ENCODE measurements at places on chromosomes 16 and 17. TPM values are rescaled to one million over a fixed set of nuclear protein-coding genes. Genes with fewer than 3 reads are reported as not detected.

- peak; percentile 58 for DNase-seq
Observed at GRCh38 chr17:49968405-49969133, 421 bp upstream of the DLX4 start.

The SPN gene
- total RNA-seq = not detected

The TEX19 gene
- under 0.01 TPM for total RNA-seq

- no peak for DNase-seq
Observed at GRCh38 chr17:63685041-63685440, 14.9 kb downstream of the LIMD2 start.

- peak; percentile 93 for DNase-seq
Observed at GRCh38 chr17:2982854-2983253, 80.6 kb downstream of the OR1D5 start.

- DNase-seq = no peak
Observed at GRCh38 chr17:32112416-32112815, 29.9 kb upstream of the RHOT1 start.

The HEATR9 gene
- not detected for total RNA-seq

DNA sequence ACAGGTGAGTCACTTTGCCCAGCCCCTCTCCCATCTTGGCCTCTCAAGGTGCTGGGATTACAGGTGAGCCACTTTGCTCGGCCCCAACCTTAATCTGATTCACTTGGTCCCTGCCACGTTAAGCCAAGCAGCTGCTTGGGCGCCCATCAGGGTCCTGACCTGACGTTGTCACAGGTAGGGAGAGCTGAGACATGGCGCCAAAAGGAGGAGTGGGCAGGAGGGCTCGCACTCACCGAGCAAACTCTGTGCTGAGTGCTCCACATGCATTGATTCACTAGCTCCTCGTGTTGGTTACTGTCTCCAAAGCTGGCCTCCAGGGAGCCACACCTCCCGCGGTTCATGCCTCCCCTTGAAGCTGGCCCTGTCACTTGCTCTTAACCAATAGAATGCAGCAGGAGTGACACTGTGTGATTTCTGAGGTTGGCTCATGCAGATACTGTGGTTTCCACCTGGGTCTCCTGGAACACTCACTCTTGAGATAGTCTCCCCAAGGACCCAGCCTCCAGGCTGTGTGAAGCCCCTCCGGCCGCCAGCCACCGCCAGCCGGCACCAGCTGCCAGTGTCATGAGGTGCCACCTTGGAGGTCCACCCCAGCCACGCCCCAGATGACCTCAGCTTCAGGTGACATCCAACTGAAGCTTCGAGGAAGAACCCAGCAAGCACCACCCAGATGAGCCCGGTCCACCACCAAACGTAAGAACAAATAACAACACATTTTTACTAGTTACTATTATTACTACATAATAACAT lies 223.0 kb downstream of the GSG1L start:
- no peak for DNase-seq

The HAS3 gene
- 0.32 TPM for total RNA-seq

DNA sequence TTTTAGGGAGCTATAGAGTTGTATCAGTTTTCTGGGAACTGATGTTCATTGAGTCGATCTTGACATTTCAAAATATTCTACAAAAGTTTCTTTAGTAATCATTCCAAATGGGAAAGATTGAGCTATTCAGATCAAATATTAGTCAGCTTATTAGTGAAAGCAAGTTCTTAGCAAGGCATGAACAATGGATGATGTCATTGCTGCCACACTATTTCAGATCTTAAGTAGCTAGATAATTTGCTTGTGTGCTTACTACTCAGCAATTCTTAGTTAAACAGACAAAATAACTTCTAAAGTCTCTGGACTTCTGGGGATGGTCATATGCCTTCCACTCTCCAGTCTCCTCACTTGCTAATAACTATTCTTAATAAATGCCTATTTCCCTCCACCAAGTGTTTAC lies 69.0 kb upstream of the CDH8 start:
- no peak for DNase-seq

- DNase-seq = no peak
Observed at GRCh38 chr17:72407931-72408330, 287.1 kb downstream of the SOX9 start.

DNA sequence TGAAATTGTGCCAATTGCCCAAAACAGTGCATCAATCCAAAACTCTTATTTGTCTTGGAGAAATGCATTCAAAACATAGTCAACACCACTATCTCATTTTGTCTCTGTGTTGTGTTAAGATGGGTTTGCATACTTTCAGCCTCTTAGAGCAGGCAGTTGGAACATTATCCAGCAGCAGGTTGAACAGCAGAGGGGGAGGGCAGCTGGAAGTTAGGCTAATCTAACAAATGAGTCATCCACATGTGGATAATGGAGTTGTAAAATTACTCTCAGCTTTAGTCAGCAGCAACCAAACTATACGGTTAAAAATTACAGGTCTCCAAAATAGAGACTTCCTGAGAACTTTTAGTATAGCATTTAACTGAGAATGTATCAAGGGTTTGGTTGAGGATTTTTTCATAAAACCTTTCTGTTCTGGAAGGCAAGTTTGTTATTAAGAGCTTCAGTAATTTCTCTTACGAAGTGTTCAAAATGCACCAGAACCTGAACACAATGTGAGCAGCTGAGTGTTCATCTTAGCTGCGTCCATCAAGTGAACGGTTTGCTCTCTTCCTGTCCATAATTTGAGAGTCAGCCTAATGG lies 46.3 kb downstream of the PRKCA start:
- DNase-seq = peak; percentile 92

The CCL8 gene
- total RNA-seq = not detected

The FBXW10B gene
- 0.43 TPM for total RNA-seq

GRCh38 chr17:77444984-77445759 lies 304.4 kb downstream of the SEC14L1 start:
- DNase-seq = peak; percentile 77

DNA sequence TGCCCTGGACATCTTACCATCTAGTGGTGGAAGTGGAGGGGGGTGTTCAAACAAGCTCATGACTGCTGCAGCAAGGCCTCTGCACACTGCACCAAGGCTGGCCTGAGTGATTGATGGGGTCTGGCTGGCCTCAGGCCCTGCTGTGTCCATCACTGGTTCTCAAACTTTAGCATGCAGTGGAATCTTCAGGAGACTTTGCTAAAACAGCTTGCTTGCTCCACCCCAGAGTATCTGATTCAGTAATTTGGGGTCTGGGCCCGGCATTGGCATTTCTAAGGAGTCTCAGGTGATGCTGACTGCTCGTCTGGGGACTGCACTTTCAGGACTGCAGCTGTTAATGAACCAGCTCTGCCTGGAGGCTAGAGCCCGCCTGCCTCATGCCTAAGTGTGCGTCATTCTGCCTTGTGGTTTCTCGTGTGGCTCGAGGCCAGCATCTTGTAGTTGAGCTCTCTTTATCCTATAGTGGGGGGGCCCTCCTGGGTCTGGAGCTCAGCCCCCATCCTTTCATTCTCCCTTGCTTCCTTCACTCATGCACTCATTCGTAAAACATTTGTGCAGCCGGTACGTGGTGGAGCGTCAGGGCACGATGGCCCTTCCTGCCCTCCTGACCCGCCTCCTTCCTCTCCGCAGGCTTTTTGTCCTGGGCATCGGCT lies 4.1 kb downstream of the MGAT5B start:
- peak; percentile 78 for DNase-seq

DNA sequence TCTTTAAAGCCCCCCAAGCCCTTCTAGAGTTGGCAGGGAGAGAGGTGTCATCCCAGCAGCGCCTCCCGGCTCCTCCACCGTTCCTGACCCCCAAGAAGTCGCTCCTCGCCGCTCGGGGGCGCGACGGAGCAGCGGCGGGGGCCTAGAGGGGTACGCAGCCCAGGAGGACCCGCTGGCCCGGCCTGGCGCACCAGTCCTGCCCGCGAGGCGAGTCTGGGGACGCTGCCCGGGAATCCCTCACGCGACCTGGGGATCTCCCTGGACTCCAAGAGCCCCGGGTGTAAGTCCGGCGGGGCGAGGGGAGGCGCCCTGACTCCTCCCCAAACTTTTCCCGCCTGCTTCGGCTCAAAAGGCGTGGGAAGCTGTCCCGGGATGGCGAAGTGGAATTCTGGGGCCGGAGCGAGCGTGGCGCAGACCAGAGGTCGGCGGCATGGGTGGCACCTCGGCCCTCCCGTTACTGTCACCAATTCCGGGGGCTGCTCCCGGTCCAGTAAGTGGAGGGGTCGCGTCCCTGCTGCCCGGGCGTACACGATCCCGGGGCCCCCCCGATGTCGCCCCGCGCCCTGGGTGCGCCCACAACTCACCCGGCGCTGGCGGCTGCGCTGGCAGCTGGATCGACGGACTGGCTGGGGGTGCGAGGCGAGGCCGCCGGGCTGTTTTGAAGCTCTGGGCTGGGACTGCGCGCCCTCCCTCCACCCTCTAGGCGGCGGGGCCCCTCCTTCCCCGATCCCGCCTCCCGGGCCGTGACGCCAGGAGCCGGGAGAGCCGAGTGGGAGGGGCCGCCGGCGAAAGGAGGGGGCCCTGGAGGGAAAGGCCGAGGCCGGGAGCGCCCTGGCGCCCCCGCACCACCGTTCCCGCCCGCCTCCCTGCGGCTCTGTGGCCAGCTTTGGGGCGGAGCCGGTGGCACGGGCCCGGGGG lies at the start of gene EMP2:
EMP2 (minus strand) TSS at position 634 of the 918 bp plus-strand sequence. CDS start 32,981 bp downstream, outside the sequence.
- peak; percentile 63 for DNase-seq

The CD300E gene
- not detected for total RNA-seq

- peak; percentile 44 for DNase-seq
Observed at GRCh38 chr17:917941-918740, 61.4 kb downstream of the NXN start.

The CCL16 gene
- total RNA-seq = not detected

The CLEC3A gene
- total RNA-seq = not detected

Data from fibroblast of villous mesenchyme (primary cell).